Fibroblast of skin of scalp (primary cell): ENCODE measurements at places on chromosomes 3 and 15.

- DNase-seq: no peak
These were observed 280.3 kb downstream of the ZPLD1 start for GRCh38 chr3:102715030-102715697.

DNA sequence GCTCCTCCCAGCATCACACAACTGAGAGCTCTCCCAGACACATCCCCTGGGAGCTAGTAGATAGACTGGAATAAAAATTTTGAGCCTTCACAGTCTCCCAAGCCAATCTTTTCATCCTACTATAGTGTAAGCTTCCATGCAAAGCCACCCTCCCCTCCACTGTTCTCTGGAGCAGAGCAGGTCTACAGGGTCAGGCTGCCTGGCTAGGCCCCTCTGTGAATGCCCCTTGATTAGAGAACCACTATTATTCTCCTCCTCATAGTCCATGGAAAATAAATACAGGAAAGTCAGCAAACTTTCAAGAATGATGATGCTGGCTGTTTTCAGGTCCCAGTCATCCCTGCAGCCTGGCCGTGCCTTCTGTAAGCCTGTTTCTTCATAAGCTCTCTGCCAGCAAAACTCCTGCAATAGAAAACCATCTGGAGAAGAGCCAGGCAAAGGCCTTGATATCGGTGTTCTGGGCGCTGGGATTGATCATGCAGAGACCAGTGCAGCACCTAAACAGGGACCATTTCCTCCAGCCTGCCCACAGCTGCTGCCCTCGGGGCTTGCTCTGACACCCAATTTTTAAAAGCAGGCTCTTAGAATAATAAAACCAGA lies 51.7 kb downstream of the CRYGS start:
- no peak for DNase-seq

GRCh38 chr3:48492461-48493202 lies 11.3 kb downstream of the SHISA5 start:
- peak; percentile 15 for DNase-seq

DNA sequence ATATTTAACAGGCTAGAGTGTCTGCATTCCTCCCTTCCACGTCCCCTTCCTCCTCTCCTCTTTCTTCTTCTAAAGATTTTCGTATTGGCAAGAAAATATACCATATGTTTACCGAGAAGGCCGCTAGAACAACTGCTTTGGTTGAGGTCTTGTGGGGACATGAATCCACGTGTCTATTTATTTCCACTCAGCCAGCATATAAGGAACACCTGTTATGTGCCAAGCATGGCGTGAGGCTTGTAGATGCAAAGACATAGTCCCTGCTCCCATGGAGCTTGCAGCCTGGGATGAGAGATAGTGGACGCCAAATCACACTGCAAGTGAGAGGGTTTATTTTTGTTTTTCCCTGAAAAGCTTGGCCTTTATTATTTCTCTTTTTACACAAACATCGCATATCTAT lies 57.1 kb downstream of the SLC7A14 start:
- no peak for DNase-seq

DNA sequence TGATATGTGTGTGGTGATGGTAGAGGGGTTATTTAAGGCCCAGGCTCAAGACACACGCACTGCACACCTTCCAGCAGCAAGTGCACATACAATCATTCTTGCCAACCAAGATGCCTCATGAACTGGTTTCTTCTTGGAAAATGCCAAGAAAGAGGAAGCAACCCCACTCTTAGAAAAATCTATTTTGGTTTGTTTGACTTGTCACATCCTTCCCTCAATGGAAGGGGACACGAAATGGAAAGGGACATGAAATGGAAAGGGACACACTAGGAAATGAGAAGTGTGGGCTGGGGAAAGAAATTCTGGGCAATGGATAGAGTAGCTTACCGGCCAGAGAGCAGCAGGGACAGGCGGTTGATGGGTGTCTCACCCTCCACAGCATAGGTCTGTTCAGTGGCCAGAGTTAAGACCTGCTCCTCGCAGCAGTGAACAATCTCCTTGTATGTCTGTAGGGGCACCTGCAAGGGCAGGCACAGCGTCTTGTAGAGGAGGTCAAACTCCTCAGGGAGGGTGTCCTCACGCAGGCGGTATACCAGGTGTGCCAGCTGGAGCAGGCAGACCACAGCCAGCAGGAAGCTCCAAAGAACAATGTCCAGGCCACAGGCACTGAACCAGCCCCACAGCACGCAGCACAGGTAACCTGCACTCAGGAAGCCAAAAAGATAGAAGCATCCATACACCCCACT lies 640 bp downstream of the POPDC2 start:
- no peak for DNase-seq

GRCh38 chr3:115062412-115062956 lies 84.6 kb downstream of the ZBTB20 start:
- DNase-seq: peak; percentile 80

GRCh38 chr15:36332301-36332700 lies 247.1 kb upstream of the CDIN1 start:
- DNase-seq: peak; percentile 75

- DNase-seq: no peak
These were observed 9.2 kb downstream of the CCRL2 start for GRCh38 chr3:46416125-46416810.

GRCh38 chr15:34297059-34297458 lies 40.5 kb downstream of the SLC12A6 start:
- peak; percentile 15 for DNase-seq

GRCh38 chr15:97866959-97867358 lies 93.5 kb upstream of the ARRDC4 start:
- DNase-seq: no peak

- DNase-seq: no peak
These were observed 156.1 kb downstream of the FBLN2 start for GRCh38 chr3:13705051-13705450.

DNA sequence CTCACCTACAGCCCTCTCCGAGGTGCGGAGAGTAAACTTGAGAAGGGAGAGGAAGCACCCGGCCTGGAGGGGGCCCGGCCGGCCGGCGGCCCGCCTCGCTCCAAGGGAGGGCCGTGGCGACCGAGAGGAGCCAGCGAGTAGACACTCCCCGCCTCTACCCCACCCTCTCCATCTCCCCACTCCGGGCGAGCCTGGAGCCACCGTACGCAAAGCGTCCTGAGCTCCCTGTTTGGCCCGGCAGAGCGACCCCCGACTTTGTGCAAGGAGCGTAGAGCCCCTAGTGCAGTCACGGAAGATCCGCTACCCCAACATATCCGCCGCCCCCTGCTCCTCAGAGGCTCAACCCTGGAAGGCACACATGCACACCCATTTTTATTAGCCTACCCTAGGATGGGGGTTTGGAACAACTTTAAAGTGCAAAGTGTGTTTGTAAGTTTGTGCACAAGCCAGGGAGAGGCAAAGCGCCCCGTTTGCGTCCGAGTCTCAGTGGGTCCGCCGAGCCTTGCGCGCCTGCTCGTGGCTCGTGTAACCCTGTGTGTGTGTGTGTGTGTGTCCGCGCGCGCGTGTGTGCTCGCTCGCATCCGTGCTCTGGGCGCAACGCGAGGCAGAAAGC lies 508 bp upstream of the SMAD6 start:
- DNase-seq: no peak
